ENCODE measurements at places on chromosomes 12 and 14.

- no peak for DNase-seq
Measured at GRCh38 chr14:52026901-52027300, 37.6 kb downstream of the RTRAF start.

DNA sequence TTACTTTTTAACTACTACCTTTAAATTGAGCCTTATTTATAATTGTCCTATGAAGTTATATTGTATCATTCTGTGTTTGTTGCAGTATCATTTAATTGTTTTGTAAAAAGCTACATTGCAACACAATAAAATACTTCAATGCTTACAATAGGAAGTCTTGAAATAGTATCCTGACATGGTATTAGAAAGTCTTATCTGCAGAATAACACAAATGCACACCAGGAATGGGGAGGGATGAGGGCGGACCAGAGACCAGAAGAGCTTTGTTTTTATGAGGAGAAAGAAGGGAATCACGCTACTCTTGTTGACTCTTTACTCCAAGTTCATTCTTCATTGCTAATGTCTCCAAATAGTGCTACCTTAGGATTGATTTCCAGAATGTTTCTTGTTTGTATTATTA is 120.2 kb downstream of the MON2 start:
- DNase-seq = no peak

- DNase-seq = no peak
Measured at GRCh38 chr12:88172844-88173407, 30.8 kb downstream of the TMTC3 start.

GRCh38 chr14:81330619-81331122 is 69.5 kb downstream of the STON2 start:
- DNase-seq = no peak

DNA sequence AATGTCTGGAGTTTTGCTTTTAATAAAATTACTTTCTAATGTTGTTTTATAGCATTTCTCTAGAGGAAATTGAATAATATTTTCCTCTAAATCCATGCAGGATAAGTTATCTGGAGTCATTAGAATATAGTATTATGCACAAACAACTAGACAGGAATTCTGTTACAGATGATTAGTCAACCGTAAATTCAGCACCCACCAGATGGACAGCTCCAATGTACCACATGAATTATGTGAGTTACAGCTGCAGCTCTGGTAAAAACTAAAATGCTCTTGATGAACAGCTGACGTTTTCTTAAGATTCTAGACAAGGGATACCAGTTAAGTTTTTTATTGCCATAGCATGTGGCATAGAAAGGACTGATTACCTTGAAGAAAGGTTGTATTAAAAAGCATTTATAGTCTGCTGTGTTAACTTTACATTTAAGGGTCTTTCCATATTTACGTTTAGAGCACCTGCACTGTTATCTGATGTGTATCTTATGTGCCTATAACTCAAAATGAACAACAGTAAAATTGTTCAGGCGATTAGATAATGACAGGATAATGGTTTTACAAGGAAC is 321.4 kb upstream of the LRFN5 start:
- no peak for DNase-seq

GRCh38 chr14:32494609-32495434 is 165.7 kb downstream of the AKAP6 start:
- DNase-seq = no peak

- DNase-seq = no peak
Measured at GRCh38 chr12:119802472-119802871, 74.6 kb downstream of the CIT start.

DNA sequence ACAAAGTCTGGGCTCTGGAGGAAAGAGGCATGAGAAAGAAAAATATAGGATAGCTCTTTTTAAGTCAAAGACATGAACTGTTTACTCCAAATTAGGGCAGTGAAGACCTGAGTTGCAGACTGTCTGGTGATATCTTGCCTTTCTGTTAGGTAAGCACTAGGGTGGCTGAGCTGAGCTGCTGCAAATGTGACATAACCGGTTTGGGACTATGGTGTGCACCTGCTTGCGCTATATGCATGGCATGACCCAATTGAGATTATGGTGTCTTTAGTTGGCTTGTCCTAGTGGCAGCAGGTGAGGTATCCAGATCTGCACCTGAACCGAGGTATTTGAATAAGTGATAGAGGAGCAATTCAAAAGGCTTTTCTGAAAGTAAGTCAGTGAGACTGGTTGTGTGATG is 345.6 kb downstream of the APAF1 start:
- DNase-seq = no peak

GRCh38 chr14:77024171-77024691 is 4.3 kb downstream of the IRF2BPL start:
- DNase-seq = no peak

- no peak for DNase-seq
Measured at GRCh38 chr14:89674936-89675335, 257.9 kb upstream of the FOXN3 start.

- no peak for DNase-seq
Measured at GRCh38 chr14:78310272-78310671, 140.1 kb downstream of the NRXN3 start.

- no peak for DNase-seq
Measured at GRCh38 chr14:92625213-92625612, 111.6 kb downstream of the RIN3 start.

DNA sequence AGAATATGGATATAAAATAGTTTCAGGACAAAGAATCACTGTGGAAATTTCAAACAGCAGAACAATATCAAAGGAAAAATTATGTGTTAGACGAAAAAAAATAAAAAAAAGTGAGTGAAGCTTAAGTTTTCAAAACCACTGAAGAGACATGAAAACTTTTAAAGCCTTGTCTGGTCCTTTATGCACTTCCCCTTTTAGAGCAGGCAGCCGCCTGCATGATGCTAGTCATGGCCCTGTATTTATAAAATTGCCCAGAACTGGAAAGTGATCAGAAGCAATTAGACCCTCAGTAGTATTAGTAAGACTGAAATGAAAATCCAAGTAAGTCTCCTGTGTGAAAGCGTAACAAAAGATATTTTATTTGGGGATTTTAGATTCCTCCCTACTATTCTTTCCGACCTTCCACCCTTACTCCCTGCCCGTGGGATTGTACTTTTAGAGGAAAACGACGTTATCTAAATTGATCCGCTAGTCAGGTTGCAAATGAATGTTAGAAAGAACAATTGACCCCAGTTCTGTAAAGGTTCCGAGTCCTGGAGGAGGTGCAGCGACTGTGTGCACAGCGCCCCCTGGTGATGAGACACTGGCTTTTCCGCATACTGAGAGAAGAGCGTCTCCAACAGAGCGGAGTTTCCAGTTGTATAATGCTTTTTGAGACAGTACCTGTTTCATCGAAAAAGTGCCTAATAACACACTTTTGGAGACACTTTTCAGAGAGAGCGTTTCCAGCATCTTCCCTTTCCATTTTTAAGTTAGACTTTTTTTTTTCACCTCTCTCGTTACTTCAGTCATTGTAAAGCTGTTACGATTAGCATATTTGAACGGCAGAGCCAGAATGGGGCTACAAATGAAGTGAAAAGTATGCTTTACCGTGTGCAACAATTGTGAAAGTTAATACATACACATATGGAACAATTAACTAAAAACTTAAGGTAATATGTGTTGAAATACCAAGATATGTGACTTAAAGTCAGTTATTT is 12.4 kb downstream of the MGST1 start:
- no peak for DNase-seq

GRCh38 chr14:100325231-100325632 is 2.1 kb downstream of the SLC25A47 start:
- DNase-seq = no peak

GRCh38 chr12:59861635-59862034 is 265.8 kb downstream of the SLC16A7 start:
- DNase-seq = no peak

GRCh38 chr12:16148938-16149337 is 128.5 kb downstream of the SLC15A5 start:
- DNase-seq = no peak

- no peak for DNase-seq
Measured at GRCh38 chr12:131409211-131409610, 301.7 kb upstream of the SFSWAP start.

- no peak for DNase-seq
Measured at GRCh38 chr12:53956251-53956887, 1.7 kb downstream of the HOXC12 start.

- no peak for DNase-seq
Measured at GRCh38 chr14:97120611-97121031, 323.4 kb downstream of the VRK1 start.

GRCh38 chr12:532908-533565 is 73.3 kb downstream of the B4GALNT3 start:
- DNase-seq = no peak

DNA sequence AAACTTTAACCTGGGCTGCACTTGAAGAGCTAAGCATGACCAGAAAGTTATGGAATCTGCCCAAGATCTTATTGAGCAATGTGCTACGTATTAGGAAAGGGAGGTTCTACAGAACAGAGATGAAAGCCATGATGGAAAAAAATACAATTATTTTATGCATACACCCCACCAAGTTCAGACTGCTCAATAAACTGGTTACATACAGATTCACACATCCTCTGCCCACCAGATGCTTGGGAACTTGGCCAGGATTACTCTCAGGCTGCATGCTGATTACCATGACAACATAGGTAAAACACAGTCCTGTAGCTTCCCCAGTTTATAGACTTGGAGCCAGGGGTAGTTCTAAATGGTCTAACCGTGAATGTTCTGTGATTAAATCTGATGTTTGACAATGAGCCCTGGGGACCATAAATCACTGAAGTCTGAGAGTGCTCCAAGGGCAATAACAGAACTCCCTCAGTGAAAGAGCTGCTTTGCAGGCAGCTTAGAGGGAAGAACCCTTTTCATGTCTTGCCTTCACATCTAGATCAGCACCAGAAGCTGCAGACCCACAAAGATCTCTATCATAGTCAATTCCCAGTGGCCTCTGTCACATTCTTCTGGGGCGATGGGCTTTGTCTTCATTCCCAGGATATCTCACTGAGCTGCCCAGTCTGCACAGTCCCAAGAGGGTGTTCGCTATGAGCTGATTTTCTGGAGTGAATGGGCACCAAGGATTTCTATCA is 232.2 kb downstream of the EMP1 start:
- DNase-seq = no peak

DNA sequence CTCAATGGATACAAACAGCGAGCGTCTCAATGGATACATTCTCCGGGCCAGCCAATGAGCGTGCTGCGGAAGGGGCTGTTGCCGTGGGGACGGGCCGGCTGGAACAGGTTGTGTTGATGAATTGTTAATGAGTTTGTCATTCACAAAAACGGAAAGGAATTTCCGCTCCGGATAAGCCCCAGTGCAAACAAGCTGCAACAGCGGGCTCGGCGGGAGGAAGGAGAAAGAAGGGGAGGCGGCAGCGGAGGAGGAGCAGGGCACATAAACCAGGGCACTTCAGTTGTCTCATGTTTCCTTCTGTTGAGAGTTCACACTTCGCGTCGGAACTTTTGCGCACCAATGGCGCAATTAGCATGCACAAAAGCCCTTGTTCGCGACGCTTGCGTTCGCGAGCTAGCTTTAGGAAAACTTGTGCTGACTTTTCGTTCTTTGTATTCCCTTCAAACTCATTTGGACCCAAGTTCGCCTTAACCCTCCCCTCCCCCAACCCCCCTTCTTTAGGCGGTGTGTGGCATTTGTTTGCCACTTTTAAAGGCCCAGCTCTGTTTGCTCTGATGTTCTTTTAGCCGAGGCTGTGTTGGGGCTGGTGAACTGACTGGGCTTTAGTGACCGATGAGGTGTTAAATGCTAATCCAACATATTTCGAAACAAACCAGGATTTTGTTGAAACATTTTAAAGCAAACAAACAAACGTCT is at the start of gene DUSP6:
DUSP6 (minus strand) TSS at position 10 of the 696 bp plus-strand sequence. CDS start 462 bp downstream, outside the sequence.
- peak; percentile 81 for DNase-seq

- DNase-seq = no peak
Measured at GRCh38 chr14:91366749-91367148, 50.9 kb downstream of the CCDC88C start.

- no peak for DNase-seq
Measured at GRCh38 chr12:73057428-73057827, 785.3 kb downstream of the TRHDE start.

- no peak for DNase-seq
Measured at GRCh38 chr14:69614592-69614991, 3.2 kb downstream of the SUSD6 start.

GRCh38 chr12:49413010-49413409 is 45.7 kb downstream of the SPATS2 start:
- DNase-seq = no peak

DNA sequence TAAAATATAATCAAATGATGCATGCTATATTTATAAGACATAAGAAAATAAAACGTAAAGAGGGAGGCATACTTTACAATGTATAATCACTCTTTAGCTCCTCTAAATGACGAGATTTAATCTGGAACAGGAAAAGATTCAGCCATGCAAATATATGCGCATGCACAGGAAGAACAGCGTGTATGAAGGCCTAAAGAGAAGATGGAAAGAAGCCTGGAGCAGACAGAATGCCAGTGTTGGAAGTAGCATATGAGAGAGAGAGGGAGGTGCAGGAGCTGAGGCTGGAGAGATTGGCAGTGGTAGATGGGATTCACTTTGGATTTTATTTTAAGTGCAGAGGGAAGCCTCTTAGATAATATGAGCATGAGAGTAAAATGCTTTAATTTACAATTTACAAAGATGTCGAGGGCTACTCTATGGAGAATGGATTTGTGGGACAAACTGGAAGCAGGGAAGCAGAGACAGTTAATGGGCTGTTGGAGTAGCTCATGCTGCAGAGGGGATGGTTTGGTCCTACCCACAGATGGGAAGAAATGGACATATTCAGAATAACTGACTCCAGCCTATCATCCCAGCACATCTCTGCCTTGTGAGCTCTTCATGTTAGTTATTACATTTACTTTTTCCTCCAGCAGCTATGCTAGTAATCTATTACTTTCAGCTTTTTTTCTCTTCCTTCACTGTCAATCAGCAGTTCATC is 411.1 kb downstream of the TMTC2 start:
- DNase-seq = no peak

DNA sequence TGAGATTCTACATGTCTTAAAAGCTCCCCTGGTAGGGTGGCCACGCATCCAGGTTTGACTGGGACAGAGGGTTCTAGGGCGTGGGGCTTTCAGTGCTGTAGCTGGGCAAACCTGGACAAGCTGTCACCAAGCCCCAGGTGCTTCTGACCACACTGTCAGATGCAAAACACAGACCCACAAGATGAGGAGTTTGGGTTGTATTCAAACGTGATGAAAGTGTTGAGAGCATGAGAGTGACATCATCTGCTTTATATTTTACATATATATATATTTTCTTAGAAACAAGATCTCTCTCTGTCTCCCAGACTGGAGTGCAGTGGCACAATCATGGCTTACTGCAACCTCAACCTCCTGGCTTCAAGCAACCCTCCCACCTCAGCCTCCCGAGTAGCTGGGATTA is 210.1 kb downstream of the DPF3 start:
- DNase-seq = no peak

GRCh38 chr14:23183479-23183878 is at the start of gene SLC7A8:
SLC7A8 (minus strand) TSS chr14:23183660; CDS start chr14:23182914, 746 bp downstream.
- DNase-seq = no peak

- no peak for DNase-seq
Measured at GRCh38 chr14:55724736-55725135, 144.7 kb downstream of the KTN1 start.

GRCh38 chr12:38154096-38155019 is 162.2 kb upstream of the ALG10B start:
- DNase-seq = no peak

Measured in GM13977 (cell line).